ENCODE measurements at places on chromosomes 13 and 19.
A peak's percentile ranks its signal among the peaks of the same experiment; 100 is the strongest.

DNA sequence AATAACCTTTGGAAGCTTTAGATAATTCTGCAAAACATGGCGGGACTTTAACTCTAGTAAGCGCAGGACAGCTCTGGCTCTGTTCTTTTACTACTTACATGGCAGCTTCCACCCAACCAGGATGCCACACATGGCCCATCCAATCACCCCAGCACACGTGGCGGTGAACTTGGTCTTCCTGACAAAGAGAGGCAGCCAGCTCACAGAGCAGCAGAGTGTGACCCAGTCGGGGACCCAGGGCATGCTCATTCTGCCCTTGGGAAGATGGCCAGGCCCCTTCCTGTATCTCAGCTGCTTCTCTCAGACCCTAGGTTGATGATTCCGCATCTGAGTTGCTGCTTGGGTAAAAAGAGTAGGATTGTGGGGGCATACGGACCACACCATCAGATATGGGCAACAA lies 172.1 kb downstream of the USP12 start:
- no peak for DNase-seq

- DNase-seq = no peak
Observed at GRCh38 chr19:34976611-34977010, 12.6 kb upstream of the ZNF792 start.

- peak; percentile 45 for DNase-seq
Observed at GRCh38 chr19:23075031-23075733, 41.6 kb upstream of the ZNF730 start.

GRCh38 chr13:60369242-60369641 lies 27.8 kb upstream of the TDRD3 start:
- DNase-seq = no peak

- DNase-seq = no peak
Observed at GRCh38 chr13:110617321-110618072, 2.2 kb downstream of the NAXD start.

- peak; percentile 76 for DNase-seq
Observed at GRCh38 chr19:6092329-6093286, 17.7 kb downstream of the RFX2 start.

GRCh38 chr19:55700813-55701212 lies 25.8 kb downstream of the EPN1 start:
- no peak for DNase-seq

DNA sequence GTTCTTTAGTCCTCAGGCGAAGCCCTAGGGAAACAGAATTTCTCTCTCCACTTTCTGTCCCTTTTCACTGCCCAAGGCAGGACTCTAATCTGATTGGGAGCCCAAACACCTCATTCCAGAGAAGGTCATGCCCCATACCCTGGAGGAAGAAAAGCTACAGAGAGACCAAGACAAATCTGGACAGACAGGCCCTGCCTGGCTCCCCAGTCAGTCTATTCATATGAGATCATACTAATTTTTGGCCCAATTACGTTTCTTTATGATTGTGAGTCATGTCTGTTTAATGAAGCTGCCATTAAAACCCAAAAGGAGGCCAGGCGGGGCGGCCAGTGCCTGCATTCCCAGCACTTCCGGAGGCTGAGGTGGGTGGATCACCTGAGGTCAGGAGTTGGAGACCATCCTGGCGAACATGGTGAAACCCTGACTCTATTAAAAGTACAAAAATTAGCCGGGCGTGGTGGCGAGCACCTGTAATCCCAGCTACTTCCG lies 3.3 kb upstream of the AP3D1 start:
- DNase-seq = no peak

DNA sequence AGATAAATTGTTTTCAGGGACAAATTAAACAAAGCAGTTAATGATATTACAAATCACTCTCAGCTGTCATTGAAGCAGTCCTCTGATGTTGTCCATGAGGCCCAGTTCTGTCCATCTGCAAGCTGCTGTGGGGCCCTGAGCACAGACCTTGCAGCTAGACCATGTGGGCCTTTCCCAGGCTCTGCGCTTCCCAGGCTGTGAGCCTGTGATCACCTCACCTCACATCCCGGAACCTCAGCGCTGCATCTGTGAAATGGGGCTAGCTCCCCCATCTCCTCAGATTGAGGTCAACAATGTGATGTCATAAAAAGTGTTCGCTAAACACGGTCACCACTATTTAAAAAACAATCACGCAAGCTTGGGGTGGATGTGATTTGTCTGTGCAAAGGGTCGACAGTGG lies 51.9 kb upstream of the UQCRFS1 start:
- DNase-seq = no peak

GRCh38 chr19:44653343-44653742 lies 9.6 kb downstream of the PVR start:
- no peak for DNase-seq

GRCh38 chr13:30792285-30793000 lies 57.1 kb downstream of the ALOX5AP start:
- no peak for DNase-seq

DNA sequence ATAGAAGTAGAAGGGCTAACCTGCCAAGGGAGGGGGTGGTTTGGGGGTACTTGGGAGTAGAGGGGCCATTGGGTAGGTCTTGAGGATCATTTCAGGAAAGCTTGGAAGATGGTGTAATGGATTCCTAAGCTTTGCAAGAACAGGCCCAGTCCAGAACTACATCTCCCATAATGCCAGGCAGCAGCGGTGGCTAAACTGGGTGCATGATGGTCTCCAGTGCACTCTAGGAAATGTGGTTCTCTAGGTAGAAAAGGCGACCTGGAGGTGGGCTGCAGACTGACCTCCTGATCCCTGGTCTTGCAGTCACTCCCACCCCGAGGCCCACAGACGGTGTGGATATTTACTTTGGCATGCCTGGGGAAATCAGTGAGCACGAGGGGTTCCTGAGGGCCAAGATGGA lies 3.8 kb downstream of the APLP1 start:
- DNase-seq = no peak

DNA sequence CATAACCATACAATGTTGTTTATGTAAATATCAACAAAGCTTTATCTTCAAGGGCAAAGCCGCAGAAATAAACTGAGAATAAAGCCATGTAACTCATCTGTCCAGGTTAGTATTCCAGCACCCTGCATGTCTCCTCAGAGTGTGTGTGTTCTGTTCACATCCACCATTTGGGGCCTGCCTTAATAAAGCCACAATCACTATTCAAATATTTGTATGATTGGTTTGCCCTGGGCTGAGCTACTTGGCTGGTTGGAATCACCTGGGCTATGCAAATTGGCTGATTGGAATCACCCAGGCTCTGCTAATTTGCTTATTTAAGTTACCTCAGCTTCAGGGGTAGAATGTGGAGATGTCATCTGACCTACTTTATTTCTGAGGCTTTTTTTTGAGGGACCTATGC lies 42.4 kb upstream of the ZNF737 start:
- no peak for DNase-seq

DNA sequence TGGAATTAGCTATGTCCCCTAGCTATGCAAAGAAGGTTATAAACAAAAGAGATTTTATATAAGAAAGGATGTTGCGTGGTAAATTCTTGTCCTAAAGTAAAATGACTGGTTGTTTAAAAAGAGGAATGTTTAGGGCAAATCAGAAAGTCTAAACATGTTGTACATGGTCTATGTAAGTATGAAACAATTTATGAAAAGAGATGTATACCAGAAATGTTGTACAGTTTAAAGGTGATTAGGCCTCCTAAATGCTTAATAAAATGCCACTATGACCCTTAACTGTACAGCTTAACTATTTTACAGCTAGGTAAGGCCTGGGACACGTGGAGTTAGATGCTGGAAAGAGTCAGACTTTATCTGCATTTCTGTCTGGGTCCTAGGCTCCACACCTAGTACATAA lies 775.9 kb upstream of the KLHL1 start:
- no peak for DNase-seq

DNA sequence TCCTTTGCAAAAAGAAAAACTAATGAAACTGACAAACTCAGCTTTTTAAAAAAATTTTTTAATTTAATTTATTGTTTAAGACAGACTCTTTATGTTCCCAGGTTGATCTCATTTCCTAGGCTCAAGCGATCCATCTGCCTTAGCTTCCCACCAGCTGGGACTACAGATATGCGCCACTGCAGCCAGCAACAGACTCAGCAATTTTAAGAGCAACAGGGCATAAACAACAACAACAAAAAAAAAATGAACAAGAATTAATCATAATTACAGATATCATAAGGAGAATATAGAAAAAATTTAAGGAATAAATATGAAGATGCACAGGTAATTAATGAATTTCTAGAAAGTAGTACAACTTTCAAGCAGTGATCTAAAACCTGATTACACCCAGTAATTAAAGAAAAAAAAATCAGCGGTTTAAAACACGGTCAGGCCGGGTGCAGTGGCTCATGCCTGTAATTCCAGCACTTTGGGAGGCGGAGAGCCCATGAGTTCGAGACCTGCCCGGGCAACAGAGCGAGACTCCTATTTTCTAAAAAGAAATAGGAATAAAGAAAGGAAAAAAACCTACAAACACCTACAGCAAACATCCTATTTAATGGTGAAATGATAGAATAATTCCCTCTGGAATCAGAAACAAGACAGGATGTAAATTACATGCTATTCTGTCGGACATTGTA lies 1.4 kb downstream of the ZNF699 start:
- DNase-seq = no peak

DNA sequence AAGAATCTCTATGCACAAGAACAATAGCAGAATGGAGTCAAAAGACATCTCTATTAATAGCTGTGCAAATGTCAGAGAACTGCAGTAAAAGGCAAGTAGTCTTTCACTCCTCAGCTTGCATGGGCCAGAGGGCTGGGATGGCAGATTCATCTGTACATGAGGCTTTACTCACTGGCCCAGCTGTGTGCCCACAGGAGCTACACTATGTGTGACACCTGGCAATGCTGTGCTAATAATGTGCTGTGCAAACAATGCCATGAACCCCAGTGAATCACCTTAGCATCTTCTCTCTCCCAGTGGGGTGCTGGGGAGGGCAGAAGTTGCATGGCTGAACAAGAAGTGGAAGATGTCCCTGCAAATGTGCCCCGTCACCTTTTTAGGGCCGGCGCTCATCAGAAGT lies 73.1 kb downstream of the KL start:
- no peak for DNase-seq

DNA sequence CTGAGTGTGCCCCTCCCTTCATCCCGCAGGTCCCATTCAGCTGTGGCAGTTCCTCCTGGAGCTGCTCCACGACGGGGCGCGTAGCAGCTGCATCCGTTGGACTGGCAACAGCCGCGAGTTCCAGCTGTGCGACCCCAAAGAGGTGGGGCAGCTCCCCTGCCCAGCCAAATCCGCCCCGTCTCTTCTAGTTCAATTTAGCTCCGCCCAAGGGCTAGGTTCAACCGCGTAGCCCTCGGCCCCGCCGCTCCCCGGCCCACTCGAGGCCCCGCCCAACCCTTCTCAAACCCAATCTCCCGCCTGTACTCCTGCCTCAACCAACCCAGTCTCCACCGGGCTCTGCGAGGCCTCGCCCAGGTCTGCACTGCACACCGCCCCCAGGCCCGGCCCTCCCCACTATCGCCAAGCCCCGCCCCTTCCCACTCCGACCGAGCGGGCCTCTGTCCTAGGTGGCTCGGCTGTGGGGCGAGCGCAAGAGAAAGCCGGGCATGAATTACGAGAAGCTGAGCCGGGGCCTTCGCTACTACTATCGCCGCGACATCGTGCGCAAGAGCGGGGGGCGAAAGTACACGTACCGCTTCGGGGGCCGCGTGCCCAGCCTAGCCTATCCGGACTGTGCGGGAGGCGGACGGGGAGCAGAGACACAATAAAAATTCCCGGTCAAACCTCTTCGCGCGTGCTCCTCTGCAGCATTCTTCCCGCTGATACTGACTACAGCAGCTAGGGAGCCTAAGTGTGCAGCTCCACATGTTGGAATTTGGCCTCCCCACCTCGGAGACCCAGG lies 2.9 kb downstream of the ETV2 start:
- peak; percentile 35 for DNase-seq

DNA sequence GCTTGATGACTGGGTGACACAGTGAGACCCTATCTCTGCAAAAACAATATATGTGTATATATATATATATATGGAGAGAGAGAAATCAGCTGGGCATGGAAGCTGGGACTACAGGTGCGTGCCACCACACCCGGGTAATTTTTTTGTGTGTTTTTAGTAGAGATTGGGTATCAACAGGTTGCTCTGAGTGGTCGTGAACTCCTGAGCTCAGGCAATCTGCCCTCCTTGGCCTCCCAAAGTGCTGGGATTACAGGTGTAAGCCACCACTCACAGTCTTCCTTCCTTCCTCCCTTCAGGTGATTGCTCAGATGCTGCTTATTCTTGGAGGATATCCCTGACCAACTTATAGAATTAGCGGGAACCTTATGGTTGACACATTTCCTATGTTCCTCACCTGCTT lies 41.9 kb downstream of the ERICH4 start:
- DNase-seq = no peak

GRCh38 chr19:42270346-42271044 lies 1.4 kb downstream of the CIC start:
- DNase-seq = peak; percentile 30

GRCh38 chr13:44622261-44622660 lies 46.1 kb upstream of the TSC22D1 start:
- no peak for DNase-seq

DNA sequence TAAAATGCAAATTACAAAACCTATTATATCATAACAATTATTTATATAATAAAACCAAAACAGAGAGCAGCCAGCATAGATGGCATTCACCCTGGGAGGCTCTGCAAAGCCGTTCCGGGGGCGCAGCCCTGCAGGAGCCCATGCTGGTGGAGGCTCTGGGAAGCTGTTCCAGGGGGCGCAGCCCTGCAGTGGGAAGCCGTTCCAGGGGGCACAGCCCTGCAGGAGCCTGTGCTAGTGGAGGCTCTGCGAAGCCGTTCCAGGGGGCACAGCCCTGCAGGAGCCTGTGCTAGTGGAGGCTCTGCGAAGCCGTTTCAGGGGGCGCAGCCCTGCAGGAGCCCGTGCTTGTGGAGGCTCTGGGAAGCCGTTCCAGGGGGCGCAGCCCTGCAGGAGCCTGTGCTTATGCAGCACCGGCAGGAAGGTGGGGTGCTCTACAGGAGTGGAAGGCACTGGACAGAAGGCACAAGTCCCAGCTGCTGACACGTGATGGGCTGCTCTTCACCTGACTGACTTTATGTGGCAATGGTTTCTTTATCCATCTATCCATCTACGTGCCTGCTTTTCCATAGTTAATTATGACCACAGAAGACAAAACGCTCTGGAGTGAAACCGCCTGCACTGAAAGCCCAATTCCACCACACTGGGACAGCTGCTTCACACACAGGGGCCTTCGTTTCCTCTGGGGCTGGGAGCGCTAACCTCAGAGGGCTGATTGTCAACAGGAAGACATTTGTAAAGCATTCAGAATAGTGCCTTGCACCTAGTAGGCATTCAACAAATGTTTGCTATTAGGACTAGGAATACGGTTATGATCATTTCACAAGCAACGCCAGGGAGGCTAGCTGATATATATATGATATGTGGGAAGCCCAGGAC lies 23.7 kb downstream of the PCID2 start:
- DNase-seq = no peak

- no peak for DNase-seq
Observed at GRCh38 chr13:38897521-38897920, 93.1 kb downstream of the STOML3 start.

DNA sequence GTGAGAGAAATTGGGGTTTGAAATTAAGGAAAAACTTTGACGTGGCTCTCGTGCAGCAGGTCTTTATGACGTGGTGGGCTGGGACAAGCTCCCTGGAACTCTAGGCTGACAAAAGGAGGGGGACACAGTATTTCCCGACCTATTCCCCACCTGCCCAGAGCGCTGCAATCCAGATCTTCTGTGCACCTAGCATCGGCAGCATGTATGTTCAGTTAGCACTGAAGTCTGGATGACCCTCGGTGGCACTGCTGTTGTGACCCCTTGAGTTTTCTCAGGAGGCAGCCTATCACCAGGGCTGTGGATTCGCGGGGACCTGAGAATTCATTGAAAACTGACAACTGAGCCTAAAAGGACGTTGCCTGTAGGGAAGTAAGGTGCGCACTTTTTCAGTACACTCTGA lies 9.1 kb upstream of the ZNF536 start:
- no peak for DNase-seq

GRCh38 chr13:53045189-53045588 lies 16.6 kb downstream of the OLFM4 start:
- no peak for DNase-seq

Data from anterior cingulate cortex (tissue), 58 donors.